Activated CD8-positive, alpha-beta T cell treated with anti-CD3 and anti-CD28 coated beads, Interleukin-2, amount 10 ng/mL, durations not matched to agents 7 days and 5 days (primary cell): ENCODE measurements at places on chromosomes 2 and 18.

DNA sequence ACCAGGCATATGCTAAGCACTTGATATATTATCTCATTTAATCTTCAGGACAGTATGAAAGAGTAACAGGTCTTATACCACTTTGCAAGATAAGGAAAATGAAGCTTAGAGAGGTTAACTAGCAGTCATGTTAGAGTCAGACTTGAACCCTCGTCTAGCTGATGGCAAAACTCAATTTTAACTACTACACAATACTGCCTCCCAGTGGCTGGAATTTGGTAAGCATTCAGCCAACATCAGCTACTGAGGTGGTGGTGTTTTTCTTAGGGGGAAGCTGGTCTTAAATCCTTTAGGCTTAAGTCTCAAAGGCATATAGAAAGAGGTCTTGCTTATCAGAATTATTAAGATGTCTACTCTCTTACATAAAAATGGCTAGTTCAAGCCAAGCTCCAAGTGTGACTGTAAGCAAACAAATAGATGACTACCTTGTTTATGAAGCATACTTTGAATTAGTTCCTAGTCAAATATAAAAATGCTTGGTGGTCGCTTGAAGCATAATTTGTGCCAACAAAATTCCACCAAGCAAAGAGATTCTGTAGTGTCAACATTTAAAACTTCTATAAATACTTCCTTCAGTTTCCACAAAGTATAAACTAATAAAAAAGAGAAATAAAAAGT lies 325.4 kb upstream of the FIGN start:
- DNase-seq: no peak

DNA sequence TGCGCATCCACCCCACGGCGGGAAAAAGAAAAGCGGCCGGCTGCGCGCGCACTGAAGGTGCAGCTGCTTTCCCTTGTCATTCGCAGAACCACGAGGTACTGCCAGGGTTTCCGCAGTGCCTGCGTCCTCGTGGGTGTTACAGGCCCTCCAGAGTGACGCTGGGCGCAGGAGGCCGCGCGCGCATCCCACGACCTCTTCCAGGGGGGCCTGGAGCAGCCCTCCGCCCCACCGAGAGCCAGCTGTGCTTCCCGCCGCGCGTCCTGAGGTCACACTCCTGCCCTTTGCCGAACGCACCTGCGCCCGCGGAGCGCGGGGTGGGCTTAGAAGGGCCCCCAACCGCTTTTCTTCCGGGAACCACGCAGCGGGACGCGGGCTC lies 378 bp upstream of the IAH1 start:
- DNase-seq: peak; percentile 74

GRCh38 chr2:36147670-36148390 lies 207.7 kb upstream of the CRIM1 start:
- DNase-seq: no peak

DNA sequence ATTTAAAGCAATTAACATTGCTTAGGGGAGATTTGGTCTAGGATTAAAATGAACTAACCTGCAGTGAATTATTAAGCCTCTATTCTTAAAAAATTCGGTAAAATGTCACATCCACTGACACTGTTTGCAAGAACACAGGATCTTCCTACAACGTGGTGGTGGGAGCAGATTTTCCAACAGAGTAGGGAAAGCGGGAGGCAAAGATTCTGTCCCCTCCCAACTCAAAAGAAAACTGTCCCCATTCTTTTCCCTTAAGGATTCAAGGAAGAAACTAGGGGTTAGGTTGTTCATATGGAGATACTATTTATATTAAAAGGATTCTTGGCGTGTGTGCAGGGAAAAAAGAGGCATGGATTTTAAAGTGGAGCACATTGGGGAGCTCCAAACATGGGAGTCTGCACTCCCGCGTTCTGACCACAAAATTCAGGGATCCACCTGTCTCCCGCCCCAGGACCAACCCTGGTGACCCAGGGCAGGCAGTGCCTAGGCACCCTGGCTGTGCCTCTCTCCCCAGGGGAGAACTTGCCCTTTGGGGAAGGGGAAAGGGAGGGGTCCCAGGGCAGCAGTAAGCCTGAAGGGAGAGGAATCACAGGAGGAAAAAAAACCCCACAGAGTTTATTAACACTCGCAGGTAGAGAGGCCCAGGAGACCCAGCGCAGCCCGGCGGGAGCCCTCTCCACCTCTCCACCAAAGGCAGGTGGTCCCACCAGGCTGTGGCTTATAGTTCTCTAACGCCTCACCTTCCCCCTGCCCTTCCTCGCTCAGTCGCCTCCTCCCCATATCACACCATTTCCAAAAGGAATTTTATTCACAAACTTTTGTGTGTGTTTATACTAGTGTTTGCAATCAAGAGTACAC lies 2.3 kb downstream of the PTGR3 start:
- DNase-seq: no peak

DNA sequence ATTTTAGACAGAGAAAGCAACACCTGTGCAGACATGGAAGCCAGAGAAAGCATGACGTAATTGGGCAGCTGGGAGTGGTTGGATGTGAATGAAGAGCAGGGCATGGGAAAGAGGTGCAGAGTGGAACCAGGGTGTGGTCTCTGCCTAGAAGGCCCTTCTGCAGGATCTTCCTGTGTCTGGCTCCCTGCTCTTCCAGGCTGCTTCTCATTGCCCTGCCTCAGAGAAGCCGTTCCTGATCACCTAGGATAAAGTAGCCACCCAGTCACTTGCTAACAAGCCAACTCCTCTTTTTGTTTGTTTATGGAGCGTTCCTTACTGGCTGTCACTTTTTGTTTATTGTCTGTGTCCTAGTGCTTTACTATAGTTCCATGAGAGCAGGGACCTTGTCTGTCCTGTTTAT lies 28.5 kb downstream of the GALNT1 start:
- DNase-seq: no peak

- DNase-seq: no peak
These were observed 8.0 kb downstream of the TUBA3E start for GRCh38 chr2:130190237-130190636.

GRCh38 chr2:15521641-15522181 lies 39.4 kb downstream of the NBAS start:
- no peak for DNase-seq

DNA sequence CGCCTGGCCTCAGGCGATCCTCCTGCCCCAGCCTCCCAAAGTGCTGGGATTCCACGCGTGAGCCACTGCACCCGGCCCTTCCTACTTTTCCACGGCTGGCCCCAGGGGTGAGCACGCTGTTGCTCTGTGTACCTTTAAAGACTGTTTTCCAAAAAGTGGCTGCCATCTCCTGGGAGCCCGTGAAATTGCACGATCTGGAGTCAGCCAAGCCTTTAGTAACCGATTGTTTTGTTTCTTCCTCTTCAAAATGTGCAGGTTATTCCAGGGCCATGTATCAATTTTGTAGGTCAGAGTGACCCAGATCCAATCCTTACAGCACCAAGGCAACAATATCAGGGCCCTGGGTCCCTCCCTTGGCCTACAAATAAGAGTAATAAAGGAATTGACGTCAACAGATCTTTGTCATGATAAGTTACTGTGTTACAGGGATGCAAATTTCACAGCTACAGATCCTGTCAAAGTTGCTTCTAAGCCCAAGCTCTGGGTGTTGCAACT lies 135.6 kb upstream of the ZNF236 start:
- peak; percentile 41 for DNase-seq
